ENCODE measurements at places on chromosomes 13 and 19.

DNA sequence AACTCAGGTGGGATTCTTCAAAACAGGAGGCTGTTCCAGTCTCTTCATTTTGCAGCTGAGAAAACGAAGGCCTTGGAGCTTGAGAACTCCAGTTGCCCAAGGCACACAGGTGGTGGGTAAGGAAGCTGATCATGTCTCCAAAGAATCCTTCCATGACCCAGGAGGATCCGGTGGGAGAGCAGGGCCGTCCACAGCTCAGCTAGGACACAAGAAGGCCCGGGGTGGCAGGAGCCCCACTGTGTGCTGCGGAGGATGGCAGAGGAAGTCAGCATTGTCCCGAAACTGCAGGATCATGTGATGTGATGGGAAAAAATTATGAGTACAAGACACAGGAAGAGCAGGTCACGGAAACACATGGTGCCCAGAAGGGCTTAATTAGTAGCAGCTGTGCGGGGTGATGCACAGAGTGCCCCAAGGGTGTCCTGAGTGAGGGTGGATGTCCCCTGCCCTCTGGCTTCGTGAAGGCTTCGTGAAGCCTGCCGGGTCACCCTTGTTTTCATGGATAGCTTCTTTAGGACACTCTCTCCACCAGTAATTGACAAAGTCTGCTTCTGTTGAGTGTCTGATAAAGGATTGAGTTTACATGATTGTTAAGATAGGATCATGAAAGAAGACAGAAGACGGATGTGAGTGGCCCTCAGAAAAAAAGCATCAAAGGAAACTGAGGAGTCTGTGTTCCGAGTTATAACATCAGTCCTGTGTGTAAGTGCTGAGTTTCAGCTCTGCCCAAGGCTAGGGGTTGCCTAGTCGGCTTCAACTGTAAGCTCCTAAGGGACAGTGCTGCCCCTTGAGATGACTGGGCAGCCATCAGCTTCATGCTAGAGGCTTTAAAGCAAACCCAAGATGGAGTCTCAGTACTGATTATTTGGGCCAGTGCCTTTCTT is 33.8 kb upstream of the SACS start:
- no peak for DNase-seq

DNA sequence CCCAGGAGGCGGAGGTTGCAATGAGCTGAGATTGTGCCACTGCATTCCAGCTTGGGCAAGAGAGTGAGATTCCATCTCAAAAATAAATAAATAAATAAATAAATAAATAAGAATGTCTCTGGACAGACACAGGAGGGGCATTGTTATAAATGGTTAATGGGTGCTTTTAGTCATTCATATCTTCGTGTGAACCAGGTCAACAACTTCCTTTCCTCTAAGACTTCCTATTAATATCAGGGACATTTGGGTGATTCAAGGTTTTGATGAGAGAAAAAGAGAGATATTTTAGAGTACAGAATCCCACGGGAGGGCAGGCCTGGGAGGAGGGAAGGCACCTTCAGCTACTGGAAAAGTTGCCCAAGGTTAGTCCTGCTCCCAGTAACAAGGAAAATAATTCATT is 23.9 kb downstream of the DHRS12 start:
- DNase-seq = no peak

GRCh38 chr19:14774373-14774772 is 4.0 kb downstream of the ADGRE2 start:
- DNase-seq = no peak

DNA sequence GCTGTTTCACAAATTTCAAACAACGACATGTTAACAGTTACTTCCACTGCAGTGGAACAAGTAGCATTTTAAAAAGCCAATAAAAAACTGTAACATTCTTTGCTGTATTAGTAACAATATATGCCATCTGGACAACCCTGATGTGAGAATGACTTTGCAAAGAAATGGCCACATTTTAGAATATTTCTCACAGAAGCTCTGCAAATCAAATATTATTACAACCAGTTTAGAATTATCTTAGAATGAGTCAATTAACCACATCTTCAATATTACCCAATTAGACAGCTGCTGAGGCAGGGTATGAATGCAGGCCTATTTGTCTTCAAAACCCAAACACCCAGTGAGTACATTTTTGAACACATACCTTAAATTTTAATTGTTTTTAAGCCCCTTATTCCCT is 3.2 kb downstream of the ZNF699 start:
- no peak for DNase-seq

- no peak for DNase-seq
These were observed 58.3 kb upstream of the CLDN10 start for GRCh38 chr13:95494082-95494681.

DNA sequence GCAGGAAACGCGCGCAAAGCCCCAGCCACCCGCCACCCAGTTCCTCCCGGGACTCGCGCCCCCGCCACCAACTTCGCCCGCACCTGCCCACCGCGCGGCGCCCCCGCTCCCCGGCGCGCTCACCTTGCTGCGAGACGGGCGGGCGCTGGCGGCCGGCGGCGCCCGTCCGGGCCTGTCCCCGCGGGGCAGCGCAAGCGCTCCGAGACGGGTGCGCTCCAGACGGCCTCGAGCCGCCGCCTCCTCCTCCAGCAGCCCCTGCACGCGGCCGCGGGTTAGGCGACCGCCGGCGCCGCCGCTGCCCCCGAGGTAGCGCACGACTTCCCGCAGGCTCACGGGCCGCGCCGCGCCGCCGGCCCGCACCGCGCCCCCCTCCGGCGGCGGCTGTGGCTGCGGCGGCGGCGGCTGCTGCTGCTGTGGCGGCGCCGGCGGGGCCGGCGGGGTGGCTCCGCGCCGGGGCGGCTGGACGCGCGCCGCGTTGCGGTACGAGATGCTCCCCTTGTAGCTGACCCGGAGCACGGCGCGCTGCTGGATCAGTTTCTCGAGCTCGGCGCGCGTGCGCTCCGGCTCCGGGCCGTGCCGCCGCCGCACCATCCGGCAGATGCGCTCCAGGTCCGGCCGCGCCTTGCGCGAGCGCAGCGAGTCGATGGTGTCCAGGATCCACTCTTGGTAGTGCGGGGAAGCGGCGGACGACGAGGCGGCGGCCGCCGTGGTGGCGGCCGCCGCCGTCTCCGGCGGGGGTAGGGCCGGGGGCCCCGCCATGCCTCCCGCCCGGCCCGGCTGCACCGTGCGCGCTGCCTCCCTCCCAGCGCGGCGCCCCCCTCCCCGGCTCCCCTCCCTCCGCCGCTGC is 666 bp downstream of the SAMD1 start:
- no peak for DNase-seq

DNA sequence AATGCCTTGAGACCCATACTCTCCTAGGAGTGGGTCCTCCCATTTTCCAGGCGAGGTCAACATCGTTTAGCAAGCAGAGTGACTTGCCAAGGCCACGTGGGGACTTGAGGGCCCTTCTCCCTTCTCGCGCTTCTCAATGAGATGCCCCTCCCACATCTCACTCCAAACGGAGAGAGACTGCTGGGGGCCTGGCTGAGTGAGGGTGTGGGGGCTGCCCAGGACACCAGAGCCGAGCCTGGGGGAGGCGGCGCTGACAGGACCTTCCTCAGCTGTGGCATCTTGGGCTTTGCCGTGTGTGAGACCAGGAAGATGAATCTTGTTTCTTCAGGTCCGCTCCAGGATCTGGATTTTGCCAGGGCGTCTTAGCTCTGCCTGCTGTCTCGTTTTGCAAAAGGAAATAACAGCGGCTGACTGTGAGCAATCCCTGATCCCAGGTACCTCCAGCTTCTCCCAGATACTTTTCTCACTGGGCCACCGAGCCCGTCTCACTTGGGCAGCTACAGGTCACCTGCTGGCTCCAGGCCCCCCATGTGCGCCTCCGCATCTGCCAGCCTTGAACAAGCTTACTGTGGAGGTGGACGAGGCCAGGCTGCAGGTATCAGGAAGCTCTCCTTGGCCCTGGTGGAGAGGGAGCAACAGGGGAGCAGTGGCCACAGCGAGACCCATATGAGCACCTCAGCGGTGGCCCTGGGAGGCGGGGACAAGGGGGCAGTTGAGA is 6.0 kb downstream of the COX6B2 start:
- no peak for DNase-seq

DNA sequence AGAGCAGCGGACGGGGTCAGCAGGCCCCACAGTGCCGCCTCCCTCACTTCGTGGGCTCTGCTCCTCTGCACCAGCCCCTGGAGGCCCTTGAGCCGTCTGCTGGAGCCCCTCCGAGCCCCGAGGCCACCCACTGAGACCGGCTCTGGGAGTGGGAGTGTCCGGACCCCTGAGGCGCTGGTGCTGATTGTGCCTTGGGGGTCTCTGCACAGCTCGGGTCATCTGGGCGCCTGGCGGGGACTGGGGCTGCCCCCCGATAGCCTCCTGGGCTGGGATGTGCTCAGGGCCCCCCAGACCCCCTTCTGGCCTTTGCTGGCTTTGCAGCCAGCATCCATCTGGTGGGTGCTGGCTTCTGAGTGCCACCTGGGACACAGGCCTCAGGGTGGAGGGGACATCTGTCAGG is 15.4 kb downstream of the CBARP start:
- DNase-seq = no peak

GRCh38 chr19:35154525-35155406 is at the start of gene FXYD5:
Gene FXYD5, plus strand, starts transcription at chr19:35154735. Its CDS starts 816 bp downstream, at chr19:35155551.
- peak; percentile 76 for DNase-seq

DNA sequence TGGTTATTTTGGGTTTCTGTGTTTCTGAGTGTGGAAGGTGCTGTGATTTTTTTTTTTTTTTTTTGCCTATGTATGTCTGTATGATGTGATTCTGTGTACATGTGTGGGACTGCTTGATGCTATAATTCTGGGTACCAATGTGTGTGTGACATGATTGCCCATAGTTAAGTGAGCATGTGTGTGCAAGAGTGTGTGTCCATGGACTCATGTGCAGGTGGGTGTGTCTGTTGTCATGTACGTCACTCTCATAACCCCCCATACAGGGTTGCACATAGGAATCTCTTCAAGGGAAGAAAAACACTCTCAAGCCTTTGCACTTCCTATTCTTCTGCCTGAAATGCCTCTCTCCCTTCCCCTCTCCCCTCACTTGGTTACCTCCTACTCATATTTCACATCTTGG is 2.5 kb upstream of the PPP5C start:
- DNase-seq = no peak

DNA sequence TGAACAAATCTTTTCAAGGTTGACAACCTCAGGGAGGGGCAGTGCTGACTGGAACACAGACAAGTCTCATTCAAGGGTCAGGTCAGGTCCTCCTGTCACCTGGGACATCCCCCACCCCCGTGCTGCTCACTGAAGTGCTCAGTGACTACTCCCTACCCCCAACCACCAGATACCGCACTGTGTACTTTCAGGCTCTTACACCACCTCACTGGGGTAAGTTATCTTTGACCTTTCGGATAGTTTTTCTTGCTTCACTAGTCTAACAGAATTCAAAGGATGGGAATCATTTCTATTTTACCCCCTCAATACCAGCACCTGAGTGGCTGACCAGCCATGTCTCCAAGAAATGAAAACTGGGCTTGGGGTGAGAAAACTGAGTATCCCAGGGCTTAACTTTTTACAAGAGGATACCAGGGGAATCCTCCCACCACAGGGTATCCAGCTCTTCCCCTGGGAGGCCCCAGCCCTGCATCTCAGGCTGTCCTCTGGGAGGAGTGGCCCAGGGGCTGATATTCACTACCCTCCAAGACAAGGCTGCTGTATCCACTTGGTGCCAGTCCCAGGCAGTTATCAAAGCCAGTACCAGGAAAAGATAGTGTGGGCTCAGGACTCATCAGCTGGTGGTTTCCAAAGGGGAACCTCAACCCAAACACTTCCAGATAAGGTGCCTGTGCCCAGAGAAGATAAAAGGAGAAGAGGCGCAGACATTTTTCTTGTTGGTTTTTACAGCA is 2.1 kb downstream of the ZNF563 start:
- DNase-seq = peak; percentile 27

- no peak for DNase-seq
These were observed 363.3 kb downstream of the KCNRG start for GRCh38 chr13:50378509-50379044.

GRCh38 chr13:65378484-65378883 is 1851.7 kb downstream of the PCDH9 start:
- no peak for DNase-seq

DNA sequence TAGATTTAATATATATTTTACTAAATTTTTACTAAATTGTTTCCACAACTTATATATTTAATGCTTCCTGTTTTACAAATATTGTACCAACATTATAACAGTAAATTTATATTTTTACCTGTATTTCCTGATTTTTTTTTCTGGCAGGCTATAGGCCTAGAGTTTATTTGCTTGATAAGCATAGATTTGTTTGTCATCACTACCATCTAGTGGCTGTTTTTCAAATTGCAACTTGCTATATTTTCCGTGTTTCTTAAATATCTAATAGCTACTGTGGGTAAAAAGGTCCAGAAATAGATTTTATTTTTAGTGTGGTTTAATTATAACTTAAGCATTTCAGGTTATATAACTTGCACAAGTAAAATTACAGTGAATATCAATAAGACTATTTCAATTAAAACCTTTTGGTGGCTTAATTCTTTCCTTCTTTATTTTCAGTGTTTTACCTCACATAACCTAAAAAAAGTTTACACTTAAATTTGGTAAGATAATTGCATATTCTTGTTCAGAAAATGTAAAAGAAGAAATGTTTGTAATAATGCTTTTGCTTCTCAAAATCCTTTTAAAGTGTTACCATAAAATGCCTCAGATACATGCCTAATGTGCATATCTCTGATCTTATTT is 60.6 kb downstream of the NDFIP2 start:
- no peak for DNase-seq

GRCh38 chr13:42232671-42233070 is 39.3 kb upstream of the AKAP11 start:
- no peak for DNase-seq

DNA sequence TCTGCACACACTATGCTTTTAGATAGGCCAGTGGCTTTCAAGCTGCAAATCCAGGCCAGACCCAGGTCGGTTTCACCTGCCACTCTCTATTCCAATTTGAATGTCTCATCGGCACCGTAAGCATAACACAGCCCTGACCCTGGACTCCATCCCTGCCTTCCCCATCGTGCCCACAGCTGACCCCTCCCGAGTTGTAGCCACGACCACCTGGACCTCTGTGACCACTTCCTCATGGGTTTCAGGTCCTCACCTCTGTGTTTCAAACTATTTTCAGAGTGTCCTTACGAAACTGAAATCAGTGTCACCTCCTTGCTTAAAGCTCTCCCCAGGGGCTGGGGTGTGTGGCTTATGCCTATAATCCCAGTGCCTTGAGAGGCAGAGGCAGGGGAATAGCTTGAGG is 9.0 kb upstream of the HSH2D start:
- DNase-seq = no peak

Data from stimulated activated CD4-positive, alpha-beta T cell treated with anti-CD3 and anti-CD28 coated beads, TNF-alpha, amount 100 ng/mL, for 4 hours (primary cell).